Activated CD4-positive, CD25-positive, alpha-beta regulatory T cell treated with anti-CD3 and anti-CD28 coated beads, Interleukin-2, amount 50 U/mL, for 16 hours (primary cell): ENCODE measurements at places on chromosomes 4 and X.

DNA sequence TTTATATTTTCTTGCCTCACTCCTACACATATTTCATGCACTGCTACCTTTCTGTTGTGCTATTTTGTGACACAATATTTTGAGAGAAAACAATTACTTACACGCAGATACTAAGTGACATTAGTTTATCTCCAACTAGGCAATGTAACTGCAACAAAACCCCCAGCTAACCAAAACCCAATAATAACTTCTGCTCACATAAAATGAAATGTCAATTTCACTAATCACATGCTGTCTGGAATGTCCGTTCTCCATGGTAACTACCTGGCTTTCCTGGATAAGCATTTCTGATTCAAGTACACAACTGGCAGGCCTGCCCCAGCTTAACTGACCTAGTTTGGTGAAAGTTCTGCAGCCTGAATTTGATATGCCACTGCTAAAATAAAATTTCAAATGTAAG is 313.5 kb downstream of the TMA16 start:
- no peak for DNase-seq

DNA sequence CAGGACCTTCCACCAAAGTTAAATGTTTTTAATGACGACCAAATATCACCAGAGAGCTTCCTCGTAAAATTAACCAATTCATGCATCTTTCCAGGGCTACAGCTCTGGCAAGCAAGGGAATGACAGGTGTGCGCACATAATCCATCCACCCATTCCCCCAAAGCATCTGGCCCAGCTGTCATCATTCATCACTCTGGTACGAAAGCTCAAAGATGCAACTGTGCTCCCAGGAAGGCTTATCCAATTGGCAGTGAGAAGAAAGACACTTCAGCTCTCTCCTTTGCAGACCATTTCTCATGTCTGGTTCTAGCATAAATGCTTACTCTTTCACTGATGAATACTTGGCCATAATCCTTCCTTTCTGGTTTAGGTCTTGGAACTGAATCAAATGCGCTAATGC is 139.2 kb downstream of the NSUN7 start:
- DNase-seq, result no peak

- no peak for DNase-seq
Observed at GRCh38 chr4:85769009-85769408, 294.1 kb downstream of the ARHGAP24 start.

GRCh38 chrX:65920620-65921019 is 119.3 kb downstream of the VSIG4 start:
- no peak for DNase-seq

GRCh38 chr4:141467225-141467624 is 169.2 kb upstream of the IL15 start:
- DNase-seq, result no peak

- no peak for DNase-seq
Observed at GRCh38 chr4:911871-912490, 20.1 kb downstream of the GAK start.

GRCh38 chr4:150973626-150974251 is 41.3 kb downstream of the LRBA start:
- no peak for DNase-seq

DNA sequence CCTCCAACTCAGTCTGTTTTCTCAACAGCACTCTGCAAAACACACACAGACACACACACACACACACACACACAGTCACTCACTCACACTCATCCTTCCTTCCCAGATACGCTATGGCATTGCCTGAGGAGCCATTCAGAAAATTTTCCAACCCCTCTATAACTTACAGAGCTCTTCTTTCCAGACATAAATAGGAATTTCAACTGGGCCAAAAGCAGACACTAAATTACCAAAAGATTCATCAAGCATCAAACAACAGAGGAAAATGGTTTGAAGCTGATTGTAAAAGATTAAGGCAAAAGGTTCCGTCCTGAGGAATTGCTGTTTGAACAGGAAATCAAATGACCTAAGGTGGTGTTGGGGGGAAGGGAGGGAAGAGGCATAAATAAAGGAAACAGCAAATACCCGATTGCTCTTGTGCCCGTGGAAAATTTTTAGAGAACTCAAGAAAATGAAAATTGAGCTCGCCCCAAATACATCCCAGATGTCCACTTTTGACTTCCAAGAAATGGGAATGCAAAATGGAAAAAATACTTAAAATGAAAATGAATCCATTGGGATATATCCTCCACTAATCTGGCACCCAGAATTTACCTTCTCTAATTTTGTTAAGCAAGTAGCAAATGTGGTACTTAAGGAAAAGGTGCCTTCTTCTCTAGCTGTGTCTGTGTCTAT is 183.6 kb downstream of the QDPR start:
- no peak for DNase-seq

GRCh38 chr4:154490583-154491340 is 837 bp downstream of the DCHS2 start:
- no peak for DNase-seq

DNA sequence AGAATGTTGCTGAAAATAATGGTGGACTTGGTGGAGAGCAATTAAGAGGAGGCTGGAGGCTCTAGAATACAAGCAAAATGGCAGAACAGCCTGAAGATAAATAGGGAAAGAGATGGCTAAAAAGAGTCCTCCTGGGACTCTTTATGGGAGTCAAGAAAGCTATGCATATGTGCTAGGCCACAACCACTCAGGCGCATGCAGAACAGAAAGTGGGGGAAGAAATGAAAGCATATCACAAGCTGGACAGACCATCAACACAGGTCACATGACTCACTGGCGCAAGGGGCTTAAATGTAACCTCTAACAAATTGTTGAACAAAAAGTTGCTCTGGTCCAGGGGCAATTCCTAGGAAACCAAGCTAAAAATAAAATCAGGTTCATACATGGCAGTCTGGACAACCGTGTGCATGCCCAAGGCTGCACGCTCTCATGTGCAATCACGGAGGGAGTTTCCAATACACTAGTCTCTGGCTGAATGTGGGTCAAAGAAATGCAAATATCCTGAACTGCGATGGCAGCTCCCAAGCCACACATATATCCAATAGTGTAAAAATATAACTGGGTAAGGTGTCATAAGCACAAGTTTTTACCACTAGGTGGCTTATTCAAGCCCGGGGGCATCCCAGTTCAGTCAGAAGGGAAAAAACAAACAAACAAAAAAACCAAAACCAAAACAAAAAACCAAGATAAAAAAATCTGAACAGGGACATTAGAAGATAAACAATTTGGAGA is 45.4 kb downstream of the ZNF711 start:
- no peak for DNase-seq
